ENCODE measurements at places on chromosomes 3 and 15.

- DNase-seq, result peak; percentile 22
Measured at GRCh38 chr3:72997421-72997961, 880 bp downstream of the PPP4R2 start.

DNA sequence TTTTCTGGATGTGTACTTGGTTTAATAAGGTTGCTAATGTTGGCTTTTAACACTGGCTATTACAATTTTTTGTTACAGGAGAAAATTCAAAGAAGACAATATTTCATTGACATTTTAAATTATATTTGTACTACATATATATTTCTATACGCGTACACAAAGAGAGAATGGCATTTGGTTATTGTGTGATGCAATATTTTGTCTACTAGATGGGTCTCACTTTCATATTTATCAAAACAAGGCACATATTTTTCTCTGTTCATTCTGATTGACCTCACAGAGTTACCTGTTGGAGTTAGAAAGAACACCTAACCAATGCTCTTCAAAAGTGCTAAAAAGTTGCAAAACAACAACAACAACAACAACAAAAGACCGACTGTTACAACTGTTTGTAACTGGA is 50.2 kb upstream of the VGLL3 start:
- DNase-seq, result no peak

DNA sequence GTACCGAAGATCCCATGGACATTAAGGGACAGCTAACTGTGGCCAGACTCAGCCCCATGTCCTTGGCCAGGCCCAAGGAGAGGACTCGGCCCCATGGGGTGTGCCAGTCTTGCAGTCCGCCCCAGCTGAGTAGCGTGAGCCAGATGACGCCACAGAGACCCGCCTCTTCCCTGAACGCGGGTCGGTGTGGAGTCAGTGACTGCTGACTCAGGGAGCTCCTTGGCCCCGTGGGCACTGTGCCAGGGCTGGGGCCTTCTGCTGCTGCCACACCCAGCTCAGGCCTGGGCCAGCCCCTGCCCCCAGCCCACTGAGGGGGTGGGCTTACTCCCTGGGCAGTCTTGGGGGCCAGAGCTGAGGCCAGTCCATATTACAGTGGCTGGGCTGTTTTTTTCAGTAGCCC is 52.8 kb downstream of the PLXNA1 start:
- DNase-seq, result peak; percentile 45

DNA sequence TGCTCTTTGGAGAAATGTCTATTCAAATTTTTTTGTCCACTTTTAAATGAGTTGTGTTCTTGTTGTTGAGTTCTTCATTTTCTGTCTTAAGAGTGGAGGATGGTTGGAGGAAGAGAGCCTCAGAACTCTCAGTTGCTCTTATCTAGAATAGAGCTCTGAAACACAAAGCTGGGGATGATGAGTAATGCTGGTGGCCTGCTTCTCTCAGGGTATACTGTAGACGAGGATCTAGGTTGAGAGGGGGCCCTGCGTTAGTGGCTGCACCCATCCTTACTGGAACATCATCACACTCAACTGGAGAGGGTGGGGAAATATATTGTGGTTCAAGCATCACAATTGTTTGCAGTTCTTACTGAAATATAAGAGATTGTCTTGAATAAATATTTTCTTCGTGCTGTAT is 1.8 kb downstream of the SPTSSB start:
- no peak for DNase-seq

GRCh38 chr3:114974387-114974786 is 172.7 kb downstream of the ZBTB20 start:
- DNase-seq, result no peak

GRCh38 chr15:34262362-34262761 is 37.5 kb downstream of the EMC4 start:
- no peak for DNase-seq
